ENCODE measurements at places on chromosomes 16 and 17.

DNA sequence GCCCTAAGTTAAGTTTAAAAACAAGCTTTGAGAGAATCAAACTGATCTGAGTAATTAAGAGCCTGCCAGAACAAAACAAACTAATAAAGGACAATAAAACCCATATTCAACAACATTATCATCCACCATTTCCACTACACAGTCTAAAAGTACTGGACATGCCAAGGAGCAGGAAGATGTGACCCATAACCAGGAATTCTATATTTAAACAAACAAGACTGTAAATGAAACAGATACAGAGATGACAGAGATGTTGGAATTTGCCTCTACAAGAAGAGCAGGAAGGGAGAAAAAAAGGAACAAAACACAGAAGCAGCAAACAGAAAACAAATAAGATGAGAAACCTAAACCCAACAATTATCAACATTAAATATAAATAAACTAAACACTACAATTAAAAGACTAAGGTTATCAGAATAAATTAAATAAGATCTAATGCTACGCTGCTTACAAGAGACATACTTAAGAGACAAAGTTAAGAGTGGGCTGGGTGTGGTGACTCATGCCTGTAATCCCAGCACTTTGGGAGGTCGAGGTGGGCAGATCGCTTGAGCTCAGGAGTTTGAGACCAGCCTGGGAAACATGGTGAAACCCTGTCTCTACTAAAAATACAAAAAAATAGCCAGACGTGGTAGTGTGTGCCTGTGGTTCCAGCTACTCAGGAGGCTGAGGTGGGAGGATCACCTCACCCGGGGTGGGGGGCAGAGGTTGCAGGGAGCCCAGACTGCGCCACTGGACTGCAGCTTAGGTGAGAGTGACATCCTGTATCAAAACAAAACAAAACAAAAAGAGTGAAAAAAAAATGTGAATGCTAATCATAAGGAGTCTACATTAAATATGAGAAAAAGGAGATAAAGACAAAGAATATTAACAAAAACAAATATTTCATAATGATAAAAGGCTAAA is 50.6 kb downstream of the CREBBP start:
- no peak for DNase-seq

GRCh38 chr17:62860962-62861873 is 53.1 kb upstream of the MARCHF10 start:
- DNase-seq, result no peak

GRCh38 chr17:73067075-73067474 is 25.4 kb downstream of the SLC39A11 start:
- DNase-seq, result no peak

DNA sequence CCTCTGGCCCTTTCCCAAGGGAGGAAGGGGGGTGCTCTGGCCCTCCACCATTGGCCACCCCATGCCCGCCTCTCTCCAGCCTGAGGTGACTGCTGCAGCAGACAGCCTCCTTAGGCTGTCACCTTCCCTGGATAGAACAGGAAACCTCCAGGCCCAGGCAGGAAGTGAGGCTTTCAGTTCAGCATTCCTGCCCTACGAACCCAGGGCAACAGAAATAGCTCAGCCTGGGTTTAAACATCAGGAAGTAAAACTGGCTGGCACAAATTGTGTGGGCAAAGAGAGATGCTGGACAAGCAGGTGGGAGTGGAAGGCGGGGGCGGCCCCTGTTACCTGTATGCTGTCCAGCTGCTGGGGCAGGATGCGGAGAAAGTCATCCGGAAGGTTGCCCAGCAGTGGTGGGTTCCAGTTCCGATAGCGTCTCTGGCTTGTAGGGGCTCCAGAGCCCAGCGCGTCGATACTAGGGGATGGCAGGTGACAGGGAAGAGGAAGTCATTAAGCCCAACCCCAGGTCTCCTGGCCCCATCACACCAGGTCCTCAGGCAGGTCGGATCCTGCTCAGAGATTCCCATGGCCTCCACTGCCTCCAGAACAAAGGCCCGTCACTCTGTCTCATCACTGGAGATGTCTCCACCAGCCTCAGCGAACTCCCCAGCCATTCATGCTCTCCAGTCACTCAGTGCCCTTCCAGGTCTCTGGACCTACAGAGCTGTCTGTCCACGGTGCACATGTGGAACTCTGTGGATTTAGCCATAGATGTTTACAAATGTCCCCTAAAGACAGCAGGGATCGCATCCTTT is 23.6 kb upstream of the MRPS23 start:
- no peak for DNase-seq

DNA sequence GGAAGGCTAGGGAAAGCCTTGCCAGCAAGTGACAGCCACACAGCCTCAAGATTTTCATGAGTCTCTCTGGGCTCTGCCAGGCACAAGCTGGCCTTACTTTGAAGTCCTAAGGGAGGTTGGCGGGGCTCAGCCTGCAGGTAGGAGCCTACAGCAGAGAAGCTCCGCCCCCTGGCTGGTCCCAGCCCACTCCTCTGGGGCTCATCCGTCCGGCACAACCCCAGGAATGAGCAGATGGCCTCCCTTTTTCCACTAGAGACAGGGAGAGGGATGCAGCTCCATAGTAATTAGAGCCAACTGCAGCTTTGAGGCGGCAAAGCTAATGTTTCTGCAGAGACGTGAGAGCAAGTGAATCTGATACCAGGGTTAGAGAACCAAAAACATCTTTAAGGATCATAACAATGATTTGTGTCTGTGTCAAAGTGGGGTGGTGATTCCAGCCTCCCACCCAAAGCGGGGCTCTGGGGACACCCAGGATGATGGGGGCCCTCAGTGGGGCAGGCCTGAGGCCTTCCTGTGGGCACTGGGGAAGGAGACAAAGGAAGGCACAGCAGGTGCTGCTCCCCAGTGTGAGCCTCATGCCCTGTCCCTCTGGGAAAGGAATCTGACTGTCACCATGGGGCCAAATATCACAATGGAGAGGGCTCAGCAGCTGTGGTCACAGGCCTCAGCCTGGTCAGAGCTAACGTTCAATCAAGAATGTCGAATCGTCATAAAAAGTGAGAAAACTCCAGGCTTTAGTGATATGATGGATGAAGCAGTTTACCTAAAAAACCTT is 61.5 kb downstream of the RBFOX3 start:
- no peak for DNase-seq

GRCh38 chr17:1241929-1242328 is 28.3 kb upstream of the BHLHA9 start:
- DNase-seq, result peak; percentile 47

DNA sequence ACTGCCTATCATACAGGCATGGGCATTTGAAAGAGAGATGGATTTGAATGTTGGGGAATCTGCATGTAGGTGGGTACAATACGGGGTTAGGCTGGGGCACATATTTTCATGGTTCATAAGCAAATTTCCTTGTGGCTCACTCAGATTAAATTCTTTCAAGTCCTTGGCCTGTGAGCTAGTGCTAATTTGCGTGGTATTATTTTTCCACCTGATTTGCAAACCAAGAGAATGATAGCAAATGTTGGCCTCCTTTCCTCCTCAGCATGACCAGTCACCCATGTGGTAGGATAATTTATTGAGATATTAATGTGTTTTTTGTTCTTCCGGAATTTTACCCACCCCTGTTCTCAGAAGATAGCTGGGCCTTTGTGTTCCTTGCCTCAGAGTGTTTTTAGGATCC is 22.9 kb downstream of the FAM20A start:
- DNase-seq, result no peak

DNA sequence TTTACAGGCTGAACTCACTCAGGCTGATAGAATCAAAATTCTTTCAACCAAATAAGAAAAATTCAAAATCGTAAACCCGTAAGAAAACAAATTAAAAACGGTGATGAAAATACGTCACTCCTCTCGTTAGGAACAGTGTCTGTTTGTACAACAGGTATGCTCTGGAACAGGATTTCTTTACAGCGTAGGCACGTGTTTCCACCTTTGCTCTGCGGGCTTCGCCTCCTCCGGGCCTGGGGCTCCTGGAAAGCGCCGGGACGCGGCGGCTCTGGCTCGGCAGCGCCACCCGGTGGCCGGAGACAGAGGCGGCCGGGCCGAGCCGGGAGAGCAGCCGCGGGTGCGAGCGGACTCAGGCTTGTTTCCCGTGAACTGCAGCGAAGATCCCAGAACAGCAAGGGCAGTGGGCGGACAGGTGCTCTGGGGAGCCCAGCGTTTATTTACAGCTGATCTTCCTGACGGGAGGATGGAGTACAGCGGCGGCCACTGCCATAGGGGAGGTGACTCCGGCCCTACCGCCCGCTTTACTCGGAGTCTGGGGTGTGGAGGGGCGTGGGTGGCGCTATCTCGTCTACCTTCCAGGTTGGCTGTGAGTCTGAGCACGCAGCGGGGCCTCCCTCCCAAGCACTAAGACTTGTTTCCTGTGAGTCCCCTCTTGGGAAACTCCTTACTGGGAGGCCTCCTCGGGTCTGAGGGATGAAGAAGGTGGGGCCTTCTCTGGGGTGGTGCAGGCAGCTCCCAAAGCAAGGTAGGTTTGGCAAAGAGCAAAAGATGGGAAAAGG is 40.5 kb upstream of the ATP2A3 start:
- no peak for DNase-seq

GRCh38 chr17:38349097-38349730 is 2.4 kb upstream of the SOCS7 start:
- DNase-seq, result peak; percentile 81

DNA sequence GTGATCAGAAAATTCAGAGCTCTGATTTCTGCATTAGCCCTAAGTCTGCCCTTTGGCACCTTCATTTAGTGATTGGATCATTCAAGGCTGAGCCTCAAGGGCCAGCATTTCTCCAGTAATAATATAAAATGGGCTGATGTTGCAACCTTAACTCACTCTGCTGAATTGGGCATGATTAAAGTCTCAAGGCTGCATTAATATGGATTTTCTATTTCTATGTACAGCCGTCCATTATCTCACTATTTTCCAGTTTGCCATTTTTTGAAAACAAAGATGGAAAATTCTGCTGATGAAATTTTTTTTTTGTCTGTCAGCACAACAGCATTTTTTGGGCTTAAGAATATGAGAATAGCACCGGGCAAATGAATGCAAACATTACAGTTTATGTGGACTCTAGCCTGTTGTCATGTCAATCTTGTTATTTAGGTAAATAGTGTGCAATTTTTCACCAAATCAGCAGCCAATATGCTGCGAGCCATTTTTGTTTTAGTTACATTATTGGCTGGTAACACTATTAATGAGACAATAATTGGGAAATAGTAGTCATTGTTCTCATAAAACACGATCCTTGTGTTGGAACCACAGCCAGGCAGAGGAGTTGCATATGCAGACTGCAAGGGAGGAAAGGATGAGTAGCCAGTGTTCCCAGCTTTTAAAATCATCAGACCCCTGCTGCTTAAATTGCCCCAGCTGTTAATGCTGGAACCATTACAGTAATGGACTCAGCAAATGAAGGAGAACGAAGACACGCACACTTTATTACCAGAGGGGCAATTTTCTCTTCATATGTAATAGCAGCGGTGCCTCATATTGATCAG is 10.5 kb downstream of the FTO start:
- no peak for DNase-seq

DNA sequence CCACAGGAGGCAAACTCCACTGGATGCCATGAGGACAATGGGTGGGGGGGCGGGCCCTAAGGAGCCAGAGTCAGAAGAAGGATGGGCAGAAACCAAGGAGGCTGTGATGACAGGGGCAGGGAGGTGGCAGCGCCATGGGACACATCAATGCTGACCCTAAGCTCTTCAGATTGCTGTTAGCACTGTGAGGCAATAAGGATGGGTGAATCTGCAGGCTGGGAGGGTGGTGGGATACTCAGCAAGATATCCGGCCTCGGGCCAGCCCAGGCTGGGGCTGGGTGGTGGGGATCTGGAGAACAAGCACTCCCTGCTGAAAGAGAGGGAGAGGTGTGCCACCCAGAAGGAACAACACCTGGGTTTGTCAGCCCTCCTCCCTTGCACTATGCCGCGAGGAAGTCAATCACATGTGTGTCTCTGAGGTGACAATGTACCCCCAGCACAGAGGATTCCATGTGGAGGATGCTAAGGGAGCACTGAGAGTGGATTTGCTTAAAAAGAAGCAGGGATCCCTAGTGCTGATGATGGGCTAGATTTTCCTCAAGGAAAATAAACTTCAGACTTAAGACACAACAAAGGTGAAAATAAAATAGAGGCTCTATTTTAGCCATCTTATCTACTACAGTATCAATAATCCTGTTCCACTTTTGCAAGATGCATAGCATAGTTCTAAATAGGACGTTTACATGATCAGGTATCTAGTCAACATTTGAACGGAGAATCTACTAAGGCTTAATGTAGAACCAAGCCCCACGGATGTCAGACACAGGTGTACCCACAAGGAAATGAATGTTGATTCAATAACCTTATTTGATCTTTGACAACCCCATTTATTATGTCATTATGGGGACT is 22.6 kb downstream of the SMPD3 start:
- DNase-seq, result no peak

GRCh38 chr16:23690771-23691482 is 12.2 kb downstream of the PLK1 start:
- no peak for DNase-seq

DNA sequence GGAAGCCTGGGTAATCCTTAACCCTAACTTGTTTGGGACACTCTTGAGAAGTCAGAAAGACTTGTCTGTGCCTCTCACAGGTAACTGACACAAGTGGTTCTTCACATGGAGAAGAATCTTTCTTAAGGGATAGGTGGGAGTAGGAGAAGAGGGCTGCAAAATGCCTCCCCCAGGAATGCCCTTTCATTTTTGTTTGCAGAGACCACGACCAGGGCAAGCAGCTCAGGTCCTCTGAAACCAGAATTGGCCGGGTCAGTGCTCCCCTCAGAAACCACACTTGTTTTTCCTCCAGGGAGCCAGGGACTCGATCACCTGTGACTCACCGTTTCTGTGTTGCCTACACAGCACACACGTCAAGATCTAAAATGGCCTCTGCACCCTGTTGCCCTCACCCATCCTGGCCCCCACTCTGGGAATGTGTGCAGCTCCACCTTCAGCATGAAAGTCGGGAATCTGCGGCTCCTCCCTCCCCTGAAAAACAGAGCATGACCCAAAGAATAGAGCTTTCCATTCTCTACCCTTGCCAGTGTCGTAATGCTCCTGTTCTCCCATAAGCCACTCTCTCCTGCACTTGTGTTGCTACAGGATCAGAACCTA is 36.1 kb downstream of the HNF1B start:
- DNase-seq, result no peak

- DNase-seq, result no peak
Measured at GRCh38 chr17:40321961-40322357, 13.0 kb downstream of the RARA start.
